ENCODE measurements at places on chromosomes 3 and 15. TPM values are rescaled to one million over a fixed set of nuclear protein-coding genes. Genes with fewer than 3 reads are reported as not detected.
A peak's percentile ranks its signal among the peaks of the same experiment; 100 is the strongest.

COLQ gene
- total RNA-seq = 2.3 TPM

ATP13A5 gene
- not detected for total RNA-seq

LSMEM2 gene
- not detected for total RNA-seq

CKMT1B gene
- not detected for total RNA-seq

C3orf22 gene
- total RNA-seq = not detected

DNA sequence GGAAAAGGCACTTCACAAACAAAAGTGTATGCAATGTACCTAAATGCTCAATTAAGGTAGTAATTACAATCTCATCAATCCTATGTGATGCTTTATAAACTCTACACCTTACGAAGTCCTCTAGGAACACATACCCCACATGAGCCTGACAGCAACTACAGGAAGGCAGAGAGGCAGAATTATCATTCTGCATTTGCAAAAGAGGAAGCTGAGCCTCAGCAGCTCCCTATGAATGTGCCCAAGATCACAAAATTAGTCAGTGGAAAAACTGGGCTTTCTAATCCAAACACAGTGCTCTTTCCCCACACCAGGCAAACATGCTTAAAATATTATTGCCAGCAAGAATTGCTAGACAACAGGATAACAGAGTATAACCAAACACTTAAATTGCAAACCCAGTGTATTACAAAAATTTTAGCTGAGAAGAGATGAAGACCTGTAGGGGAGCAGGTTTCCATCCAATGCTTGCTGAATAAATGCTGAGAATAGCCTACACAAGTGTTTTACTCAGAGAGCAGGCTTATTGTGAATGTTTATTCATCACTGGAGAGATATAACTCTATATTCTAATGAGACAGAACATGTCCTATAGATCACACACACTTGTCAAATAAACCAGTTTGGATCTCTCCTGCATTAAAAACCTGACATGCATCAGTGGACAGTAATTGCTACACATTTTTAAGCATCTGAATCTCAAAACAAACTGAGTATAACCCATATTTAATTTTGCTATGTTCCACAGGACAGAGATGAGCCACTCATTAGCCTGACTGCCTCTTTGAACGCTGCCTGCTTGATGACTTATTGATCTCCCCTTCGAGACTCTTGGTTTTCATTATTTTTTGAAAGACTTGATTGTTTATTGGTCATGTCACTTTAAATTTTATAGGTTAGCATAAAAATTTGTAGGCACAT lies 62.2 kb downstream of the PLCH1 start:
- no peaks in the 10 kb centered on the region for H3K27me3 ChIP-seq
- H3K4me1 ChIP-seq = no peaks in the 10 kb centered on the region
- DNase-seq = no peak

DNA sequence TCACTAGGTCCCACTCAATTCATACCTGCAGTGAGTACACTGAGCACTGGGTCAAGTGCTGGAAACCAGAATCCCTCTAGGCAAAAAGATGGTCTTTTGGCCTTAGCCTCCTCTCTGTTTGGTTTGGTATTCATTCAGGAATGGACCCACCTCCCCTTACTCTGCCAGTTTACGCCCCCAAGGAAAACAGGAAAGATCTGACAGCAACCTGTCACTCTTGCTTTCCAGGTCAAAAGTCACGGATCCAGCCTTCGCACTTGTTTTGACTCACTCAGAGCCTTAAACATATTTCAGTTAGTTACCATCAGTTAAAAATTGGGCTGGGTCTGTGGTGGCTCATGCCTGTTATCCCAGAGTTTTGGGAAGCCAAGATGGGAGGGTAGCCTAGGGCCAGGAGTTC lies 68.1 kb downstream of the SYNM start:
- H3K27me3 ChIP-seq = no peaks in the 10 kb centered on the region
- H3K4me1 ChIP-seq = peaks cover 7% of the 10 kb centered on the region
- no peaks in the 10 kb centered on the region for H3K36me3 ChIP-seq

DNA sequence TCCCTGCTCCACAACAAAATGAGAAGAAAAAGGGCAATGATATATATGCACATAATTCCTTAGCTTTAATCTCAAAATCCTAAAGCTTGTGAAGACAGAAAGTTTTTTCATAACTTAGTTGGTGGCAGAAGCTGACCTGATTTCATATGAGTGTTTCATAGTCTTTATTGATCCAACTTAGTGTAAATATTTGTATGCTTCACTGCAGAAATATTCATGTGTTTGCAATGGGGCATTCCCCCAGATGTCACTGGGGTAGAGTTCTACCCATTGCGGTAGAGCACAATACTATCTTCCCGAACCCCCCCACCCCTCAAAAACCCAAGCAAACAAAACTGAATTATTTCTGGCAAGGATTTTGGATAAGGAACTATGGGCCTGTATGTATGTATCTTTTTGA lies 221.2 kb downstream of the THRB start:
- H3K4me1 ChIP-seq = no peaks in the 10 kb centered on the region
- DNase-seq = no peak
- no peak overlapping the region for H3K4me3 ChIP-seq
- no peaks in the 10 kb centered on the region for H3K27me3 ChIP-seq
- no peak overlapping the region for H3K27ac ChIP-seq
- no peaks in the 10 kb centered on the region for H3K36me3 ChIP-seq

DNA sequence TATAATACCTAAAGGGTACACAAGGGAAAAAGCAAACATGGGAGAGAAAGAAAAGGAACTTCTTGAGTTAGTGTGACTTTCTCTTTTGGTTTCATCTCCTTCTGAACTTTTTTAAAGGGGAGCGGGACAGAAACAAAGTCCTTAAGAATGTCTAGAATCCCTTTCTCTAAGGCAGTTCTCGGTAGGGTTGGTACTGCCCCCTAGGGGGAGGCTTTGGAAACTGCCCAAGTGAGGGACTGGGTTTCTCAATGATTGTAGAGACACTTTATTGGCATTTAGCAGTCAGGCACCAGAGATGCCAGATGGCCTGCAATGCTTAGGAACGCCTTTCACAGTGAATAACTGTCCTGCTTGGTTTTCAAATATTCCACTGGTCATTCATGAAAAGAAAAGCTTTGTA lies 172.7 kb downstream of the WDR72 start:
- no peaks in the 10 kb centered on the region for H3K36me3 ChIP-seq
- H3K4me3 ChIP-seq = no peak overlapping the region
- H3K4me1 ChIP-seq = no peaks in the 10 kb centered on the region
- peak; percentile 35 for DNase-seq
- no peak overlapping the region for H3K27ac ChIP-seq

- peaks cover 16% of the 10 kb centered on the region for H3K4me1 ChIP-seq
- H3K27me3 ChIP-seq = no peaks in the 10 kb centered on the region
- no peak for DNase-seq
- no peak overlapping the region for H3K27ac ChIP-seq
- no peaks in the 10 kb centered on the region for H3K36me3 ChIP-seq
- H3K4me3 ChIP-seq = no peak overlapping the region
These were observed 68.3 kb downstream of the CD47 start for GRCh38 chr3:108022256-108023150.

DNA sequence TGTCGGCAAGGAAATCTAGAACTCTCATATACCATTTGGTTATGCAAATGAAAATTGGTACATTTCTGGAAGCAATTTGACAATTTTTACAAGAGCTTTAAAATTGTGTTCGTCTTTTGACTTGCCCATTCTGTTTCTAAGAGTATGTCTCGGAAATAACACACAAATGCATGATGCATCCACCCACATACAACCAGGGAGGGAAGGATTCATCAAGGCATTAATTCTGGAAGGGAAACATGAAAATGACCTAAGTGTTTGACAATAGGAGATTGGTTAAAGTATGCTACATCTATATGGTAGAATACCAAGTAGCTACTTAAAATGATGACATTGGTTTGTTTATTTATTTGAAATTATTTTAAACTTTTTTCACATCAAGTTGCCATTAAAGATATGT lies 58.6 kb downstream of the PIAS1 start:
- H3K36me3 ChIP-seq = no peaks in the 10 kb centered on the region
- no peak overlapping the region for H3K4me3 ChIP-seq
- peaks cover 7% of the 10 kb centered on the region for H3K4me1 ChIP-seq
- no peak overlapping the region for H3K27ac ChIP-seq

- H3K36me3 ChIP-seq = no peaks in the 10 kb centered on the region
- H3K27me3 ChIP-seq = peaks cover 5% of the 10 kb centered on the region
- DNase-seq = no peak
- H3K4me3 ChIP-seq = no peak overlapping the region
- no peak overlapping the region for H3K27ac ChIP-seq
These were observed 45.4 kb downstream of the GRK7 start for GRCh38 chr3:141808586-141808985.

GRCh38 chr3:48915296-48915695 lies 3.3 kb upstream of the ARIH2 start:
- H3K4me1 ChIP-seq = peaks cover 10% of the 10 kb centered on the region
- no peaks in the 10 kb centered on the region for H3K27me3 ChIP-seq
- no peaks in the 10 kb centered on the region for H3K36me3 ChIP-seq
- H3K27ac ChIP-seq = no peak overlapping the region
- no peak for DNase-seq

- H3K36me3 ChIP-seq = no peaks in the 10 kb centered on the region
- no peak for DNase-seq
- no peaks in the 10 kb centered on the region for H3K27me3 ChIP-seq
- H3K27ac ChIP-seq = no peak overlapping the region
These were observed 59.2 kb downstream of the LYZL4 start for GRCh38 chr3:42351207-42351606.

GRCh38 chr3:69735893-69736292 lies 3.4 kb upstream of the MITF start:
- no peak for DNase-seq
- peaks cover 8% of the 10 kb centered on the region for H3K27me3 ChIP-seq
- no peaks in the 10 kb centered on the region for H3K36me3 ChIP-seq
- H3K27ac ChIP-seq = no peak overlapping the region

- no peaks in the 10 kb centered on the region for H3K27me3 ChIP-seq
- H3K27ac ChIP-seq = no peak overlapping the region
- DNase-seq = no peak
- H3K4me1 ChIP-seq = no peaks in the 10 kb centered on the region
- no peak overlapping the region for H3K4me3 ChIP-seq
These were observed 172.1 kb downstream of the LRTM1 start for GRCh38 chr3:54755756-54756155.

All from endothelial cell of umbilical vein (primary cell).